Activated CD4-positive, alpha-beta T cell treated with anti-CD3 and anti-CD28 coated beads for 1 hour (primary cell): ENCODE measurements at places on chromosomes 7 and 10.

DNA sequence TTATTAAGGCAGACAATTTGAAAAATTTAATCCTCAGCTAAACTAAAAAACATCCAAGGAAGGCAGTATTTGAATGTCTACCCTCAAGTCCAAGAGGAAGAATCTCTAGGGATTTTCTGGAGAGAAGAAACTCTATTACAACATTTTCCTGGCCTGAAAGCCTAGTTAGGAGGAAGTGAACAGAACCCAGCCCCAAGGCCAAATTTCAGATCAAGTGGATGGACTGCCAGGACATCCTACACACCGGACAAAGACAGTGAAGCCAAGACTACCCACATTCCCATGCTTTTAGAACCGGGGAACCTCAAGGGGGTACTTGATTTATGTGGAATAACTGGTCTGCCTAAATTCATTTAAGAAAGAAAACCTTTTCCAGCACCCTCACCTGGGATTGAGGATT is 108.9 kb upstream of the MEOX2 start:
- DNase-seq, result no peak

DNA sequence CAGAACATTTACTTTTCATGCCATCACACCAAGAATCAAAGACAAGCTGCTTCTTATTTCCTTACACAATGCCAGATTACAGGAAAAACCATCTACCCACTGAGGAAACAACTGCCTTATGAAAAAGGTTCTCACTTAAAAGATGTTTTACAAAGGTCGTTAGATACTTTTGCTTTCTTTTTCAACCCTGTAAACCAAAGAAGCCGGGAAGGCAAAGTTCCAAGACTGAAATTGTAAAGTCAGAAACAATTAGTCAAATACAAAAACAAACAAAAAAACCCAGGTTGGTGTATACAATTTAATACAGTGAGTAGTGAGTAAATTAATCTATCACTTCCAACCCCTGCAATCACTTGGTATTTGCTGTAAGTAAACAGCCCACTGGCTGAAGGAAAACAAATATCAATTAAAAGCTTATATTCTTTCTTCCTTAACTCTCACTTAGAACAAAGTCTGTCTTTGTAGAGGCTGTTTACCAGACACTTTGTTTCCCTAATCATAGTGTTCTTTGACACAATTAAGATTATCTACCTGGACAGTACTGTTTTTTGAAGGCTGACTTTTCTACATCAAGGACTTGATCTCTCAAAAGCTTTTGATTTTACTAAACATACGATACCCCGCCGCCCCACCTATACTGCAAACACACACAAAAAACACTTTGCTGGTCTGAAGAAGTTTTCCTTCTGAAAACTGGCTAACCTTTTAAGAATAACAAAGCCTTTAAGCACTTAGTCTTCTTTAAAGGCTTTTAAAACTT is 18.1 kb downstream of the ERLIN1 start:
- DNase-seq, result no peak

DNA sequence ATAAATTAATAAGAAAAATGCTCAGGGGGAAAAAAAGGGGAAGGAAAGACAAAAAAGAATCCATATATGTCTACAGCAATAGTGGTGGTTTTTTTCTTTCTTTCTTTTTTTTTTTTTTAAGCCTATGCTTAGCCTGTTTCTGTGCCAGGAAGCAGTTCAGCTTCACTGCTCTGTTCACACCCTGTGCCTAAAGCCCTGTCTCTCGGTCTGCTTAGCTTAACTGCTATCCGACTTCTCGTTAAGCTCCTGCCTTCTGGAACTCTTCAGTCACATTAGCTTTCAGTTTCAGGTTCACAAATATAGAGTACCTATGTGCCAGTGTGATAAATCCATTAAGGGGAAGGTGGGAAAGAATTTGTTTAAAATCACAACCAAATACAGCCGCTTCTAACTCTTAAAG is 26.5 kb upstream of the NRG3 start:
- no peak for DNase-seq

GRCh38 chr7:29946428-29947186 is 43.0 kb downstream of the SCRN1 start:
- no peak for DNase-seq

DNA sequence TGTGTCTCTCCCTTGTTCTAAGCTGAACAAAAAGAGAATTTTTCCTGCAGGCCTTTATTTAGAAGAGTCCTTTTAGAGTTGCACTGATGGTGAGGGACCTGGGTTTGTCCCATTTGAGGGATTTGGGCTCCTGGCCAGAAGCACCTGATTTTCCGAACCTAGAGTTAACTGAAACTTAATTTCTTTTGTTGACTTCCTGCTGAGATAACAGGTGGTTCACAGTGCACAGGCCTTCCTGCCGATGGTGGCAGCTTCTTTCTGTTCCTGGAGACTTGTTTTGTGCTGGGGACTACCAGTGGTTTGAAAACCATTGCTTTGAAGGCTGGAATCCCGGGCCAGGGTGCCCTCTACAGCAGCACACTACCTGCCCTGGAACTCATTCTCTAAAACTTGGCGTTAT is 99.2 kb downstream of the SUGCT start:
- no peak for DNase-seq

DNA sequence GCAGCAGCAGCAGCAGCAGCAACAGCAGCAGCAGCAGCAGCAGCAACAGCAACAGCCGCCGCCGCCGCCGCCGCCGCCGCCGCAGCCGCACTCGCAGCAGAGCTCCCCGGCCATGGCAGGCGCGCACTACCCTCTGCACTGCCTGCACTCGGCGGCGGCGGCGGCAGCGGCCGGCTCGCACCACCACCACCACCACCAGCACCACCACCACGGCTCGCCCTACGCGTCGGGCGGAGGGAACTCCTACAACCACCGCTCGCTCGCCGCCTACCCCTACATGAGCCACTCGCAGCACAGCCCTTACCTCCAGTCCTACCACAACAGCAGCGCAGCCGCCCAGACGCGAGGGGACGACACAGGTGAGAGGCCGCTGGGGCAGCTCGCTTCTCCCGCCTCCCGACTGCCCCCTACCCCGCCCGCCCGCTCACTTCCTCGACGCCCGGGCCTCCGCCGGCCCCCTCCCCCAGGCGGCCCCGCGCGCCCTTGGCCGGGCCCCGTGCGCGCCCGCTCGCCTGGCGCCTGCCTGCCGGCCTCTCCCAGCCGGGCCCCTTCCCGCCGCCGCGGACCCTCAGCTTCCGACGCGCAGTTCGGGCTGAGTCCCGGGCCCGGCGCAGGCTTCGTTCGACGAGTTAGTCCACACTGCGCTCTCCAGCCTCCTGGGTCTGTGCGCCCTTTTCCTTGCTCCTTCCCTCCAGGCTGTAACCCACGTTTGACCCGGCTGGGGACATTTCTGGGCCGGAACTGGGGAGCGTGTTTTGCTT is 882 bp downstream of the DLX6 start:
- DNase-seq, result no peak

DNA sequence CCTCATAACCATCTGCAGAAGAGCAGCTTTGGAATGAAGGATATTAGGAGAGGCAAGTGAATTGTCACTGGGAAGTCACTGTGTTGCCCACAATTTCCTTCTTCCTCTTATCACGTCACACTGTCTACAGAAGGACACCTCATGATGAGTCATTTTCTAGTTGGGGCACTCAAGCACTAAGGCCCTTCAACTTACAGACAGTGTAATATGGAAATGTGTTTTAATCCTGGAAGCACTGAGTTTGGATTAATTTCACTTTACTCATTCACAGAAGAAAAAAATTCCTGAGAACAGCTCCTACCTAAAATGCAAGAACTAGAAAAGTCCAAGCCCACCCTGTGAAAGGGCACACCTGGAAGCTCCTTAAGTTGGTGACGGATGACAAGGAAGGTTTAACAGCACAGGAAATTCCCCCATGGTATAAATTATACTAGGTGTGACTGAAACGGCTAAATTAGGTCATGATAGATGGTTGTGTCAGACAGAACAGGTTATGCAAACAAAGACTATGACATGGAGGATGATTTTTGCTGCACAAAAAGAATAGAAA is 56.6 kb downstream of the PARD3 start:
- DNase-seq, result no peak

DNA sequence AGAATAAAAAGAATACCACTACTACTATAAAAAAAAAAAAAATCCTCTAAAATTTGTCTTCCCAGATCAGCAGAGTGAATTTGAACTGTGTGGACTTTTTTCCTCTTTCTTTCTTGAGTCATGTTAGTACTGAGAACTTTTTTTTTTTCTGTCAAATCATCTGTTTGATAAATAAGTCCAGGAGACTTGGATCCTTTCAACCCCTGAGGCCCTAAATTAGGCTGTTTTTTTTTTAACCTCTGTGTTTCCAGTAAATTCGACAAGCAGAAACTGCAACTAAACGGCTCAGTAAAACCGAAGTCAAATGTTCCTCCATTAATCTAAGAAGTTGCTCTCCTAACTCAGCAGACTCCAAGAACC is 2.7 kb downstream of the MAP3K8 start:
- DNase-seq, result no peak

GRCh38 chr7:157337316-157338149 is 729 bp downstream of the DNAJB6 start:
- DNase-seq, result peak; percentile 38

DNA sequence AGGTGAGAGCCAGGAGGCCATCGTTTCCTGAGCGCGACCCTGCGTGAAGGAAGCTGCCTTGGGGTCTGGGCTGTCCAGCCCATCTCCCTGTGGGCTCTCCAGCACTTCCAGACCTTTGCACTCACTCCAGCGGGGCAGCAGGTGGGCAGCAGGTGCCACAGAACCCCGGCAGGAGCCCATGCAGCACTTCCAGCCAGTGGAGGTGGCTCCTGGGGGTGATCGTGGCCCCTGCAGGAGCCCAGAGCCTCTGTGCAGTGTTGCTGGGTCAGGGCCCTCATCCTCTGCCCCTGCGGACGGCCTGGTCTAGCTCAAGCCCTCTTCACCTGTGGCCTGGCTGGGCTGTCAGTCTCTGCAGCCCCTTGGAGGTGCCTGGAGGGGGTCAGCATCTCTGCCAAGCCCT is 59.9 kb downstream of the PWWP2B start:
- DNase-seq, result no peak

GRCh38 chr10:93757801-93758507 is at the start of gene LGI1:
Gene LGI1 (plus strand): TSS chr10:93757936. CDS start chr10:93758145, 209 bp downstream.
- DNase-seq, result no peak

GRCh38 chr7:234708-235553 is 42.6 kb downstream of the FAM20C start:
- no peak for DNase-seq

GRCh38 chr10:24349379-24350001 is 140.6 kb downstream of the KIAA1217 start:
- DNase-seq, result no peak

DNA sequence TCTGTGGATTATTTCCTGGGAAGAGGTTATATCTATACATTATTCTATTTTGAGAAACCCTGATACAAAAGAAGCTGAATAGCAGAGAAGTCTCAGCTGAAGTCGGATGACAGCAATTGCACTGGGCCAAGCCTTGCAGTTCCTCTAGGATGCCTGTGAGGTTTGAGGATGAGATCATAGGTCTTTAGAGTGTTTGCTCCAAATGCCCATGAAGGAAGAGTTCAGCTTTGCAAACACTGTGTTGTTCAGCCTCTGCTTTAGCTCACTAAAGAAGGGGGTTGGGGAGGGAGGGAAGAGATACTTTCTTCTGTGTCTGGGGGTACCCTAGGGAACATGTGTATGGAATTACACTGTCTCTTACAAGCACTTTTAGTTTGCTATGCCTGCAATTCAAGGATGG is 282.5 kb upstream of the NRP1 start:
- no peak for DNase-seq
